Activated naive CD8-positive, alpha-beta T cell treated with anti-CD3 and anti-CD28 coated beads, Interleukin-2, amount 50 U/mL, for 16 hours (primary cell): ENCODE measurements at places on chromosomes 5 and 9.

GRCh38 chr9:93155716-93156474 lies 21.8 kb upstream of the NINJ1 start:
- DNase-seq: no peak

- no peak for DNase-seq
Observed at GRCh38 chr5:14779975-14780374, 91.6 kb downstream of the ANKH start.

DNA sequence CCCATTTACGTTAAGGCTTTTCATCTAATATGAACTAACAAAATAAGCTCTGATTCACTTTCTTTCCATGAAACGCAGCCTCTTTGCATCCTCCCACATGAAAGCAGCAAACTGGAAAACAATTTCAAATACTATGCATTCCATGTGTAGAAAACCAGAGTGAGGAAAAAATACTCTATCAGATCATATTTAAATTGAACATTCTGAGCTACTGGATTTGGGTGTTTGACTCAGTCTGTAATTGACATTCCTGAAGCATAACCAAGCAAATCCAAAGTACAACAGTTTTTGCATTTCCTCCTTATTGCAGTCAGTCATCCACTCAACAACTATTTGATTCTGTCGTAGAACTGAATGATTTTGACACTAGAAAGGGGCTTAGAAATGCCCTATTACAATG lies 399.1 kb upstream of the NMUR2 start:
- DNase-seq: no peak

DNA sequence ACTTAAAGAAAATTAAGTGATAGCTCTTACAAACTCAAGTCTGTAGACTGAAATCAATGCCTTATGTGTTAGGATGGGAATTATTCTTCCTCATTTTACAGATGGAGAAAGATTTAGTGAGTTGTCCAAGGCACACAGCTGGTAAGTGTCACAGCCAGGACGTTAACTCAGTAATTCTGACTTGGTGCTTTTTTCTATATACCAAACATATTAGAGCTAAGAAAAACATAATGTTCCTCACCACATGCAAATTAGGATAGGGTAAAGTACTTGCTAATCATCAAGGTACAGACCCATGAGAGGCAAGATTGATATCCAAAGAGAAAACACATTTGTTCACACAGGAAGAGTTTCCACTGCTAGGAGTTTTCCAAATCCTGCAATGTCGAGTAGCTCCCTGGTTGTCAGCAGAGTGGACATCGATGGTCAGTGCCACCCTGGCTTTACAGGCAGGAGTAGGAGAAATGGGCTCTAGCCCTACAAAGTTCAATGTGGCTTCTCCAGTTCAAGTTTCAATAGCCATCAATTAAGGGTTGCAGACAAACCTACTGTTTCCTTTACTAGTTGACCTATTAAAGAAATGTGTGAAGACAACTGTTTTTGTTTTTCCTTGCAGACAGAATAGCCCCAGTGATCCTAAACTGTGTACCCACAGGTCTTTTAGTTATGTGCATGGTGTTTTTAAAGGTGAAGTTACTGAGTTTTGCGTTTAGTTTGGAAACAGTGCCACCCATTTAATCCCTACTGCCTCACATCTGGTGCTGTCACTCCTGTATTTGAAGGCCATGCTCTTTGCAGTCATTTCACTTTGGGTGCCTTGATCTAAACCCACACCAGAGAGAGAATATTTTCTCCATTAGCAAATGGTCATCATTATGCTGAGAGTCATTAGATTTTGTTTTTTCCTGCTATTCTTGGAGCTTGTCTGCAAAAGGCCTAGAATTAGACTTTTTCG lies 460.8 kb upstream of the SMARCA2 start:
- DNase-seq: no peak

DNA sequence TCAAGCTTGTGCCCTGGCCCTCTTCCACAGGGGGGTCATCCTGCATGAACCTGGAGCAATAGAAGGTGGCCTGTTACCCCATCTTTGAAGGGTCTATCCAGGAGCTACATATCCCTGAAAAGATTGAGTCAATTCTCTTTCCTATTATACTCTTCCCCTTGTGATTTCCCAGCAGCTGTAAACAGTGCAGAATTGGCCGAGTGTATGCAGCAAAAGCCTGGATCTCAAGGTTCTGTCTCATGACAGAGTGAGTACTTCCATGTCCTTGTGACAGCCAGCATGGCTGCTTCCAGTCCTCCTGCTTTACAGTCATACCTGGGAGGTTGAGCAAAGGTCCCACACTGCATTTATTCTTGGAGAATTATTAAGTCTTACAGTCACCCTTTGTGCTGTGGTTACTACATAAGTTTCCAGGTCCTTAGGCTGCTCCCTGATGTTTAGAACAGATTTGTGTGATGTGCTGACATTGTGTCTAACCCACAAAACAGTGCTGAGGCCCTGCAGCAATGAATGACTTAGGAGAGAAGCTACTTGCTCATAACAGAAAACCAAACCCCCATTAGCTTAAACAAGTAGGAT lies 67.5 kb downstream of the NREP start:
- no peak for DNase-seq

- no peak for DNase-seq
Observed at GRCh38 chr5:174723315-174723978, 935 bp upstream of the MSX2 start.

- DNase-seq: no peak
Observed at GRCh38 chr5:149403923-149404745, 25.0 kb upstream of the IL17B start.

- DNase-seq: no peak
Observed at GRCh38 chr9:98896632-98897031, 47.1 kb upstream of the COL15A1 start.

DNA sequence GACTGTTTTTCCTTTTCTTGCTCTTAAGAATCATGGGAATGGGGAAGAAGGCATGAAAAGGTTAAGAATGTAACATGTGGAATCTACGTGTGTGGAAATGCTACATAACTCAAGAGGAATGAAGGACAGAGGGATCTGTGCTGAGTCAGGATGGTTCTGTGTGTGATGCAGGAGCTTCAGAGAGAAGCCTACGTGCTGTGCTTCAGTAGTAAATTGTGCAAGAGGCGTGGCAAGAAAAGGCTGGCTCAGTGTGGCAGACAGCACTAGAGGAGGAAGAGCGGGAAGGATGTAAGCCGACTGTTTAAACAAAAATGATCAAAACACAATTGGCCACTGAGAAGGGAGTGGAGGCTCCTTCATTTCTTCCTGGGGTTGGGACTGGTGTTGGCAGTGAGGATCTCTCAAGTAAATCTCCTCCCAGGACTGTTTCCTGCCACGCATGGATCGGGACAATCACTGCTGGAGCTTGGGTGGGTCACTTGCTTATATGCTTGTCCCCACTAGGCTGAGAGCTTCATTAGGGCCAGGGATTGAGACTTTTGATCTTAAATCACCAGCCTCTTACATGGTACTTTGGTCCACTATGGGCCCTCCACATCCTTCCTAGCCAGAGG lies 59.4 kb upstream of the BASP1 start:
- DNase-seq: no peak

DNA sequence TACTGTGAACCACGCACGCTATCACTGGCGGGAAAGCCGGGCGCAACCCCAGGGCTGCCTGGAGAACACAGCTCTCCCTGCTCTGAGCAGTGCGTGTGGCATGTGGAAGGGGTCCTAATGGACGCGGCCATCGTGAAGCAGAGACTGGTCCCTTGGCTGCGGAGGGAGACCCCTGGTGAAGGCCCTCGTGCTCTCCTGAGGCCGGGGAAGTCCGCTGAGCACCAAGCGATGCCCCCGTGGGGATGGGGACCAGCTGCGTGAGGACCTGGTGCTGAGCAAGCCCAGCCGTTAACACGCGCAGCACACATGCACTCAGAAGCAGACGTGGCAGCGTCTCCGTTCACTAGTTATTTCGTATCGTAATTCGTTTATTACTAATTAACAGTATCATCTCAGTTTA lies 24.4 kb downstream of the SLC12A7 start:
- DNase-seq: no peak

DNA sequence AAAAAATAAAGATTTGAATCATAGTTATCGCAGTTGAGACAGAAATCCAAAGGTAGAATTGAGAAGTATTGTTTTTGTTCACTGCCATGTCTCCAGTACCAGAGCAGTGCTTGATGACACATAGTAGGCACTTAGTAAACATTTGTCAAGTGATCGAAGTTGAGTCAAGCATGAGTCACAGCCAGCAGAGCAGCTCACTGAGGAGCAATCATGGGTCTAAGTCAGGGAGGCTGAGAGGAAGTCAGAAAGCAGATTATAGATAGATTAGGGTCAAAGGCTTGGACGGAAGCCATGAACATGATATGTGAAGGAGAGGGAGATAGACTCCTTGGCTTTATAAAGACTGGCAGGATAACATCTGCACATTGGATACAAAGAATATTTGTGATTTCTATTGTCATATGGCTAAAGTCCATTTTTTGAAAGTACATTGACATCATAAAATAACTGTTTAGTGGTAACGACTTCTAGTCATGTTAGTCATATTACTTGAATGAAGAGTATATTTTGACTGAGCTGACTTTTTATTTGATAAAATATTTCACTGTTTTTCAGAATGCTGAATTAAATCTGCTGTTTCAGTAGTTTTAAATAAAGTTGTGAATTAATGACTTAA lies 168.5 kb downstream of the RAB3C start:
- DNase-seq: no peak

DNA sequence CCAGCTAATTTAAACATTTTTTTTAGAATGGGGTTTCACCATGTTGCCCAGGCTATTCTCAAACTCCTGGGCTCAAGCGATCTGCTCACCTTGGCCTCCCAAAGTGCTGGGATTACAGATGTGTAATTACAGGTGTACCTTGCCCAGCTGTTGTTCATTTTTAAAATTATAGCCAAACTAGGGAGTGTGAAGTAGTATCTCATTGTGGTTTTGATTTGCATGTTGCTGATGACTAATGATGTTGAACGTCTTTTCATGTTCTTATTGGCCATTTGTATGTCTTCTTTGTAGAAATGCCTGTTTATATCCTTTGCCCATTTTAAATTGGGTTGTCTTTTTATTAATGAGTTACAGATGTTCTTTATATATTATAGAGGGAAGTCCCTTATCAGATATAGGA lies 31.5 kb downstream of the EHMT1 start:
- DNase-seq: no peak

DNA sequence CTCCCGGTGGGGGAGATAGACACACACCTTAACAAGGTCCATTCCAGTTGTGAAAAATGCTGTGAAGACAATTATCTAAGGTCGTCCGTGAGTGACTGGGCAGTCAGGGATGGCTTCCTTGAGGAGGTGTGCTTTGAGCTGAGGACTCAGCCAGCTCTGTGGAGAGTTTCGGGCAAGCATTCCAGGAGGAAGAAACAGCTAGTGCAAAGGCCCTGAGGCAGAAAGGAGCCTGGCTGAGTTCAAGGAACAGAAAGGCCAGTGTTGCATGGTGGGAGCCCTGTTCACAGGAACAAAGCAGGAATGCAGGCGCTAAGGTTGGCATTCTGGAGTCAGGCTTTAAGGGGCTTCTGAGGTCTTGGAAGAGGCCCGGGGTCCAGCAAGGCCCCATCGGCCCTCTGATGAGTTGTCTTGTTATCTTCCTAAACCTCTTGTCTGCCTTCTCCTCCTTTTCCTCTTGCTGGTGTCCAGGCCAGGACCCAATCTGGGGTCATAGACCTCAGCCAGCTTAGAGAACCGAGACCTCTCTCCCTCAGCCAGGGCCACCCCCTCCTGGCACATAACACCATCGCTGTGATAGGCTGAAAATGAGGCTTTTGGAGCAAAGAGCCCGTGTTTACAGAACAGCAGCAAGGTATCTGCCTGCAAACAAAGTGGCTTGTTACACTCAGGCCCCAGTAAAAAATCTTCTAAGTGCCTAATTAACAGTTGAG lies 270.2 kb upstream of the MVB12B start:
- no peak for DNase-seq

DNA sequence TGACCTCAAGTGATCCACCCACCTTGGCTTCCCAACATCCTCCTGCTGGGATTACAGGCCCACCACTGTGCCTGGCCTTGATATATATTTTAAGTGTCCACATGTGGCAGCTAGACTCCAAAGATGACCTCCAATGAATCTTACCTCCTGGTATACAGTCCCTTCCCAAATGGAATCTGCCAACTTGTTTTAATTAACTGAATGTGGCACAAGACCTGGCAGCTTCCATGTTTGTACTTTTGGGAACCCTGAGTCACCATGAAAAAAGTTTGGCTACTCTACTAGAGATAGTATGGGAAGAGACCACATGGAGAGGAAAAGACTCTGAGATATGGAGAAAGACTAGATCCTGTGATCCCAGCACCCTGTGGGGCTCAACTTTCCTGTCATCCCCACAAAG lies 42.5 kb downstream of the CCL28 start:
- DNase-seq: no peak

DNA sequence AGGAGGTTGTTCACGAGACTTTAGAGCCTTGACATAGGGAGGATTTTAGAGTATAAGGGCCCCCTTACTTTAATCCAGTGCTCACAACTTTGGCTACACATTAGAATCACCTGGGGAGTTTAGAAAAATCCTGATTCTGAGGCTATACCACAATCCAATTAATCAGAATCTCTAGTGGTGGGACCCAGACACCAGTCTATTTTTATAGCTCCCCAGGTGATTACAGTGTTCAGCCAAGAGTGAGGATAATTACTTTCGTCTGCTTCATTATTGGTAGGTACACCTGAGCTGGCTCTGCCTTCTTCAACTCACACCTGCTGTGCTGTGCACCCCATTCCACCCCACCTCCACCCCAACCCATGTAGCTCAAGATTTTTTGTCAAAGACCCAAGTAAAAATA lies 141.3 kb upstream of the EPB41L4A start:
- no peak for DNase-seq

GRCh38 chr5:146474065-146474464 lies 26.9 kb downstream of the TCERG1 start:
- no peak for DNase-seq

- DNase-seq: no peak
Observed at GRCh38 chr9:107587191-107587963, 97.8 kb upstream of the KLF4 start.
